ENCODE measurements at places on chromosomes 3 and 15. TPM values are rescaled to one million over a fixed set of nuclear protein-coding genes. Genes with fewer than 3 reads are reported as not detected.
A peak's percentile ranks its signal among the peaks of the same experiment; 100 is the strongest.

DNA sequence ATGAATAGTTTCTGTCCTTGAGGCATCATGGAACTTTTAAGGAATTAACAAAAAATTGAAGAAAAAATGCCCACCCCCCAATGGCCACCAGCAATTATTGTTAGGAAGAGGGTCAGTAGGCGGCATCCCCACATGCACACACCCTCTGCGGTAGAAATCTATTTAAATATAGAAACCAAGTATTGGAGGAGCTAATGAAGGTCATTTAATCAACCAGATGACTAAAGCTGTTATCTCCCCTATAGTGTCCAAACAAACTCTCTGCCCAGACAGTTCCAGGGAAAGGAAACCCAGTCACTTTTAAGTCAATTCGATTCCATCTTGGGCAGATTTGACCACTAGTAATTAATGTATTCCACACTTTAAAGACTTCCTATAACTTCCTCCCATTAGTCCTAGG is 47.1 kb downstream of the DGKG start:
- DNase-seq, result no peak

DNA sequence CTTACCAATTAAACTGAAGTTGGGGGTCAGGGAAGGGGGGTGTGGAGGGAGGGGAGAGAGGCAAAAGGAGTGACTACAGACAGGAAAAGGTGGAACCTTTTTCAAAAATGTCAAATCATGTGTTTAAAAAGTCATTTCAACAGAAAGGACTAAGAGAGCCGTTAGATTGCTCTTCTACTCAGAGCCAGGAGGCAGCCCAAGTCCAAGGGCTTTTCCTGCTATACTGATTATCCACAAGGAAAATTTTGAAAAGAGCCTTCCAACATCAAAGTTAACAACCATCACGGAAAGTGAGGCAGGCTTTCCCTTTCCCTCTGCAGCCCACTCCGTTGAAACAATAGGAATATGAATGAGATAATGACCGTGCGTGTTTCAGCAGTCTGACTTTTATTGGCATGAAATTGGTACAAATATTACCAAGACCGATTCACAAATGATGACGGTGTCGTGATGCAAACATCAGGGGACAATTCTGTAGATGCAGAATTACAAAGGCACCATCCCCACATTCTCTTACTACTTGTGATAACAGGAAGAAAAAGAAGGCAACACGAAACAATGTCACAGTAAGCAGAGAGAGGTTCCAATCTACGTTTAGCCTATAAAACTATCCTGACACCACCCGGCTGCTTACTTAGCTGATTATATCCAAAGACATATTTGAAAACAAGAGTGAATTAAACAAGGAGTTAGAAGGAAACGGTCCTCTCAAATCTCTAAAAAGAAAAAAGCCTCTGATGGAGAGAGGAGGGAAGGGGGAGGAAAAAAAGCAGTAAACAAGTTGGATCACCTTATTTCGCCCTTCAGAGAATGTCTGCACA is 453.7 kb downstream of the FOXP1 start:
- DNase-seq, result no peak

GRCh38 chr3:173911446-173911845 is 513.9 kb downstream of the NLGN1 start:
- DNase-seq, result no peak

DNA sequence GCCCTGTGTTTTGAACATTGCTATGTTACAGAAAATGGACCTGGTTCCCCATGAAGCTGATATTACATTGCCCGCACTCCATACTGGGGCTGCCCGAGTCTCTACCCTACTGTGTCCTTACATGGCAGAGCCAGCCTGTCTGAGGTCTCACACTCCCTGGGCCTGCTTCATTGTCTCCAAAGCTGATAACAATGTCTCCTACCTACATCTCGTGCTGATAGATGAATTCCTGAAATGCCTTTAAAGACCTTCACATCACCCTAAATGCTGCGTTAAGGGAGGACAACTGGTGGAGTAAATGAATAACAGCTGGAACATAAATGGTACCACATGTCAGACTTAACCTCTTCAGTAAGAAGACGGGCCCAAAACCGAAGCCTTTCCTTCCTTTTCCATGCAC is 62.9 kb upstream of the PTX3 start:
- DNase-seq, result no peak

- DNase-seq, result peak; percentile 20
These were observed 223.9 kb downstream of the UACA start for GRCh38 chr15:70539409-70539808.

DNA sequence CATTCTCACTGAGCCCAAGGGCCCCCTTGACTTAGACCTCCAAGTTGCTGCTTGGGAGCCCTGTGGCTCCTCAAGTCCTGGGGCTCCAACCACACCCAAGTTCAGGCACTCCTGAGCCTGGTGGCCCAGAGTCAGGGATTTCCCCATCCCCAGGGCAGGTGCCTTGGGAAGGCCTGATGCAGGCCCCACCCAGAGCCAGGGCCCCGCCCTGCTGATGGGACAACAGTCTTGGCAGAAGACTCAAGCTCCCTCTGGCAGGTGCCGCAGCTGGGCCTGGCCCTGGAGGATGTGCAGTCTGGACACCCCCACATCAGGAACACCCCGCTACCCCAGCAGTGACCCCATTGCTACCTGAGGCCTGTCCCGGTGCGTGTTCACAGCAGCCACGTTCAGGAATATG is 17.7 kb upstream of the SHISA5 start:
- no peak for DNase-seq

GRCh38 chr3:52756141-52756540 is 14.6 kb downstream of the NEK4 start:
- DNase-seq, result no peak

DNA sequence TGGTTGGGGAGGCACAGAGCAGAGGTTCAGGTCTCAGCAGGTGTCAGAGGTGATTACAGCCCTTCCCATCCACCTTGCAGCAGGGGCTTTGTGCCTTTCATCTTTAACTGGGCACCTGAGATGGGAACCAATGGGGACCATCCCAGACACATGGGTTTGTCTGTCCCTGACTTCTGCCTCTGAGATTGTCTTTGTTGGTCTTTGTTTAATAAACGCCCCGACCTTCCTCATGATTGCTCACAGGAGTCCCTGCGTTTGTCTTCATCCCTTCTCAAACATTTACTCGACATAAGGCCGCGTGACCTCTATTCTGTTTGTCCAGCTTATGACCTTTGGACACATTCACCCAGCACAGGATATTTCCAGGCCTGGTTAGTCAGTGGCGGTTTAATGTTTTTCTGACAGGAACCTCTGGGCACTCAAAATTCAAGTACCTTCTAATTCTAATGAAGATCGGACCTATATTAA is 5.9 kb downstream of the ZSCAN2 start:
- DNase-seq, result no peak

GRCh38 chr3:86993704-86994103 is 2.8 kb upstream of the VGLL3 start:
- DNase-seq, result no peak

DNA sequence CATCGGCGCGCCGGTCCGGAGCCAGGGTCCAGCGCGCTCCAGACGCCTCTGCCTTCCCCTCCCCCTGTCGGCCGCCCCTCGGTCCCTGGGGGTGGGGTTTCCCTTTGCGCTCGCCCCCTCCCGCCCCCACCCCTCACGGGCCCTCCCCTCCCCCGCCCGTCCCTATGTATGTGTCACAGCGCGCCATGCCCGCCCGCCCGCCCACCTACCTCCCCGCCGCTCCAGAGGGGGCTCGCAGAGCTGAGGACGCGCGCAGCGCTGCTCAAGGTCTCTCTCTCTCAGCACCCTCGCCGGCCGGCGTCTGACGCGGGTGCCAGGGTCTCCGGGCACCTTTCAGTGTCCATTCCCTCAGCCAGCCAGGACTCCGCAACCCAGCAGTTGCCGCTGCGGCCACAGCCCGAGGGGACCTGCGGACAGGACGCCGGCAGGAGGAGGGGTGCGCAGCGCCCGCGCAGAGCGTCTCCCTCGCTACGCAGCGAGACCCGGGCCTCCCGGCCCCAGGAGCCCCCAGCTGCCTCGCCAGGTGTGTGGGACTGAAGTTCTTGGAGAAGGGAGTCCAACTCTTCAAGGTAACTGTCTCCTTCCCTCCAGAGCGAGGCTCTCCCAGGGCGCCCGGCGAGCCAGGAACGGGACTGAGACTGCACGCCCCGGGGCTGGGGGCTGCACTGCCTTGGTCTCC is at the start of gene ACAN:
Gene ACAN (plus strand): TSS at position 196 of the 679 bp plus-strand sequence. CDS start 32,771 bp downstream, outside the sequence.
- no peak for DNase-seq

- DNase-seq, result no peak
These were observed 127.1 kb downstream of the PTPRG start for GRCh38 chr3:61688307-61688984.

GRCh38 chr3:20537234-20537633 is 351.2 kb upstream of the SGO1 start:
- DNase-seq, result no peak

DNA sequence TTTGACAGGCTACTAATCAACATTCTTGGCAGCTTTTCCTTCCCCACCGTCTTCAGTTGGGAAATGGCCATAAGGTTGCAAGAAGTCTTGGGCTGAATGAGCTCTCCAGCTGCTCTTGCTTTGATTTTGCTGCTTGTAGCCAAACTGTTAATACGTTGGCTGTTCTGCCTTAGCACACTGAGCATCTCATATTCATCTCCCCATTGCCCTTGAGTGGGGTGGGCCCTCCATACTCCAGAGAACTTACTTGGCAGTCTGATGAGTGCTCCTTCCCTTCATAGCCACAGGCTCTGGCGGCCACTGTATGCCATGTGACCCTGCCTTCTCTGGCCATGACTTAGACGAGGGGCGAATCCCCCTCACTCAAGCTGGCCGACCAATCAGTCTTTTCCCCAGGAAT is 25.8 kb upstream of the PAQR5 start:
- no peak for DNase-seq

GRCh38 chr15:42137461-42138261 is 18.8 kb downstream of the PLA2G4F start:
- peak; percentile 40 for DNase-seq

DNA sequence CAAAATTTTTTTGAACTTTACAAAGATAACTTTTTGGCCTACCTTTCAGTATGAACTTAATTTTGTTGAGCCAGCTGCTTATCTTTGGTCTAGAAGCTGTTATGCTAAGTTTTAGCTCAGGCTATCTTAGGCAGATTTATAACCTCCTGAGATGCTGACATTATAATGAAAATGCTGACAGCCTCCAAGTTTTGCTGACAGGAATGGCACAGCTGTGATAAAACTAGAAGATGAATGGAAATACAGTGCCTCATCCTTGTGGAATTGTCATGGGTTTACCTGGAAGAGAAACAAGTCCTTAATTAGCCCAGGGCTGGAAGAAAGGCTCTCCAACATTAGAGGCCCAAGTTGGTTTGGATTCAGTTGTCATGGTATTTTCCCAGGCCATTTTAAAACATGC is 123.3 kb downstream of the OXSM start:
- DNase-seq, result no peak

DNA sequence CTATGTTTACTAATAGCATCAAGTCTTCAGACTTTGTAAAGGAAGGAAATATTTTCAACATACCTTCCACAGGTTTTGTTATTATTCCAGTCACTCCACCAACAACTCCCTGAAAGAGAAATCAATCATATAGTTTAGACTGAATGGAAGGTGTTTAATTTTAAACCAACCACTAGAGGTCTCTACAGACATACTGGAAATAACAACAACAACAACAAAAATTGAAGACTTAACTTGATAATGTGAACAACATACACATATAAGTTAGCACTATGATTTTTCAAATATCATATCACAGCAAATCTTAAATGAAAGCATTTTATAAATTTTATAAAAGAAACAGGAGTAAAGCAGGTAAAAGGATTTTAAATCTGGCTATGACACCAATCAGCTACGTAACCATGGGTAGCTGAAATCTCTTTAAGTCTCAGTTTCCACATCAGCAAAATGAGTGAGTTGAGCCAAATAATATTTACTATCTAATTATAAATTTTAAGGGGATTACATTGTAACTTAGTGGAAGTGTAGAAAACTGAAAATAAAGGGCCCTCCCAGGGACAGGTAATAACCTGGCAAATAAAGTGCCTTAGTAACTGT is 188.2 kb downstream of the VPS13C start:
- no peak for DNase-seq

DNA sequence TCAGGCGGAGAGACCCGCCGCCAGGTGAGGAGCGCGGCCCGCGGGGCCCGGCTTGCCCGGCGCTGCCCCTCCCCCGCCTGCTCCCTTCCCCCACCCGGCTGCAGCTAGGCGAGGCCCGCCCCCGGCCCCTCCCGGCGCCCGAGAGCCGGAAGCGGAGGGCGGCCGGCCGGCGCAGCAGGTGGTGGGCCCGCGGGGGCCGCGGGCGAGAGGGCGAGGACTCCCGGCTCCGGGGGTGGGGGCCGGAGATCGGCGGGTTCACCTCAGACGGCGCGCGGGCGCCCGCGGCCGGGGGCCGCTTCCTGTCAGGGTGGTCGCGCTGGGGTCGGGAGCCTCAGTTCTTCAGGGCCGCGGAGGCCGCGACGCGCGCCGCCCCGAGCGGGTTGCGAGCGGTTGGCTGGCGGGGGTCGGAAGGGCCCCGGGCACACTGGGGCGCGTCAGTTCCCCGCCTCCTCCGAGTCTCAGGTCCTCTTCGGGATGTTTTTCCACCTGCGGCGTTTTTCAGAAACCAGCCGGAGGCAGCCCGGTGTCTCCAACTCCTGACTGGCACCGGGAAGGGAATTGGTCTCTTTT is 395 bp downstream of the ZFAND6 start:
- DNase-seq, result no peak

- DNase-seq, result no peak
These were observed at the start of gene SH2D7 for GRCh38 chr15:78092261-78093041. Gene SH2D7, plus strand, starts transcription at chr15:78092561. Its CDS starts 24 bp downstream, at chr15:78092585.

DNA sequence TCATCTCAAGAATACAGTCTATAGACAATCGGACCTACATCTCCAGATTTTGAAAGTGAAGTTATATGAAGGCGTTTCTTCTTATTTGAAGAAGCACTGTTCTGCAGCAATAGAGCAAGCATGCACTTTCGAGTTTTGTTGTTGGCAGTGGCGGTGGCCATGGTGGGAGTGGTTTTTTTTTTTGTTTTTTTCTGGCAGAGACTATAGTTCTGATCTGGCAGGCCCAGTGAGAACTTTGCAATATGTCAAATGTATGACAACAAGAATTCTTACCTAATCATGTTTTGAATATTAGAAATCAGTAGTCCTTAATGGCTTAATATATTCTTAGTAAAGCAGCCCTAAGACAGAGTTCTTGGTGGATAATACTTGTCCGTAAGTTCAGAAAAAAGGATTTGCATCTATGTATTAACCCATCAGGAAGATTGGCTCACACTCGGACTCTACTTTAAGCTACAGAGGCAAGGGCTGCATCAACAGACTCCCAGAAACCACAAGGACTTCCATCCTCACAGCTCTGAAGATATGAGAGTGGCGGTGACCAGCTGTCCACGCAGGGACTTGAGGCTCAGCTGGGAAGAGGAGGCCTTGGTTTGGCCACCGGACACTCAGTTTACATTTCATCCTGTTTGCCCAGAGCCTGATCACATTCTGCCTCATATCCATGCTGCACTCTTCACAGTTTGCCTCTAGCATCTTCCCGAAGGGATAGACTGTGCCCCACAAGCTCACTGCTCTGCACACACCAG is 124.1 kb upstream of the THBS1 start:
- no peak for DNase-seq

IRAK2 gene
- 3.4 TPM for polyA plus RNA-seq

ACSBG1 gene
- polyA plus RNA-seq, result 0.33 TPM

GPR160 gene
- 21.9 TPM for polyA plus RNA-seq

MCF2L2 gene
- polyA plus RNA-seq, result 0.46 TPM

MFSD1 gene
- polyA plus RNA-seq, result 34.5 TPM

EPB42 gene
- polyA plus RNA-seq, result 1.9 TPM

GALNT15 gene
- polyA plus RNA-seq, result 2.5 TPM

RHCG gene
- polyA plus RNA-seq, result 1.6 TPM

CSPG5 gene
- polyA plus RNA-seq, result not detected

CCDC32 gene
- polyA plus RNA-seq, result 42.5 TPM
